OCI-LY7 (cell line): ENCODE measurements at places on chromosomes 12 and 14.

- no peak for DNase-seq
Observed at GRCh38 chr14:32329146-32329545, at the start of gene AKAP6. AKAP6 (plus strand) TSS chr14:32329298; CDS start chr14:32433494, 104,196 bp downstream.

DNA sequence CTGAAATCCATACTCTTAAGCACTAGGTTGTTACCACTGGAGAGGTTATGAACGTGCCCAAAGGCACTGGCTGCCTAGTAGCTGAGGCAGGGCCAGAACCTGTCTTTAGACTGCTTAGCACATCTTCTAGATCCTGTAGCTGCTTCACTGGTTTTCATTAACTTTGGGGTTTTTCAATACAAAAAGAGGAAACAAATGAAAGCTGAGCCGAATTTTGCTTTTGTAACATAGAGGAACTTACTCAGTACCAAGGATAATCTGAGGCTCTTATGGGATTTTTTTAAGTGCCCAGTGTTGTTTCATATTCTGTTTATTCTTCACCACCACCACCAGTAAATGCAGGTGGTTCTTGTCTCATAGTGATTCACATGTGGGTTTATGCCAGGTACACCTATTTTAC, 396.1 kb downstream of the RAD51B start:
- peak; percentile 7 for DNase-seq

DNA sequence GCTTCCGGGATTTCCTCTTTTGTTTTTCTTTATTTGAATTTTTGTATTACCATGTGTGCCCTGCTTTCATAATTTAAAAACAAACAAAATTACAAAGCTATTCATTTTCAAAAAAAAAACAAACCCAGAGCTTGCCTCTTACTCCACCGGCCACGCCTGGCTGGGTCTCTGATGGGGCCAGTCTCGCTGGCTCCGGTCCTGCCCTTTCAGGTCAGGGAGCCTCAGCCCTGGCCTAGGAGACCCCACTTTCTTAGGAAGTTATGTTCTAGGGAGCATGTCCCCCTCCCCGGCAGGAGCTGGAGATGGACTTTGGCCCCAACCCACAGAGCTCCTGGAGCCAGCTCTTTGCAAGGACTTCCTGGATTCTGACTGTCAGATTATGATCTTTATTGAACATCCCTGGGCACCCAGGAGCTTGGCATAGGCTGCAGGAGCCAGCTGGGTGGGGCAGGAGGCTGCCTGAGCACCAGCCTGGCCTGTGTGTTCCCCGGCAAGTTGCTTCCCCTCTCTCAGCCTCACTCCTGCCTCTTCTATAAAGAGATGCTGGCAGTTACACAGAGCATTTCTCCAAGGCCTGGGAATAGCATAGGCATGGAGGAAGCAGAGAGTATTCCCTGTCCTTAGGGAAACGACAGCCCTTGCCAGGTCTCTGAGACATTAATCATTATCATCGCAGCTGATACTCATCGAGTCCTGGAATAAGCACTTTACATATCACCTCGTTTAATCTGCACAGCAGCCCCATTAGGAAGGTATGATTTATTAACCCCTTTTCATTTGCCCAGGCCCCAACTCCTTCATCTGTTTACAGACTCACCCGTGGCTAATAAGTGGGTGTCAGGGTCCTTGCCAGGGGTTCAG, 3.5 kb downstream of the DEGS2 start:
- no peak for DNase-seq

DNA sequence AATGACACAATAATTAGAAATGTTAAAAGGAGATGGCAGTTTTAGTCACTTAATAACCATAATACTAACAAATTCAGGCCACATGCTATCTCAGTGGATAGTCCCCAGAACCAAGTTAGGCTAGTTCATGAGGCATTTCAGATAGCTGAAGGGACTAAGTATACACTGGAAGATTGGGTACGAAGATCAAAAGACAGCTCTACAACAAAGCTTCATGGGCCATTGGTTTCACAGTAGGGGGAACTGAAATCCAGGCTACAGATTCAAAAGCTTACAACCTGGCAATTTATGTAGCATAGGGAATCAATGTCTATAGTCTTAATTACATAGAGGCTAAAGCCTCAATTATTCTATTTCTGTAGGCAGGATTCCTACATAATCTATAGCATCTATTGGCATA, 343.0 kb downstream of the RGS6 start:
- DNase-seq: no peak

DNA sequence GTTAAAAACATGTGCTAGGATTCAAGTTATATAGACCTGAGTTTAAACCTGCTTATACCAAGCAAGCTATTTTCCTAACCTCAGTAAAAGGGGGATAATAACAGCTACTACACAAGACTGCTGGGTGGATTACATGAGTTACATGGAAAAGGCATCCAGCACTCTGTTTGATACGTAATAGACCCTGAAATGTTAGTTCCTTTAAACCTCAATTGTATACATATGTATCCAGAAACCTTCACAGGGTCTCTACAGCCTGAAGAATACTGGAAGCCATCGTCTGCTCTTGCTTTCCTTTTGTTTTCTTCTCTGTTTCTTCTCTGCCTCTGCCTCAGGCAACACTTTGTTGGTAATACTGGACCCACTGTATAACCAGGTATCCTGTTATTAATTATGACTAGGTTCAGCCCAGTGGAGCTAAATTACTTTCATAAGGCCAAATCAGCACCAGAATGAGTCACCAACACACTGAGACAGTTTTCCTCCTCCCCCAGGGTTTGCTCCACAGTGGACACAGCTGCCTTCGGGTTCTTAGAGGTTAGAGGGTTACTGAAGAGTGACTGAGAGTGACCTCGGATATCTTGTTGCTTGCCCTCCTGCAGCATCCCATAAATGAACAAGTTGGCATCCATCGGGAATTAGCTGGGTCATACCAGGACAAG, 127.1 kb downstream of the CAPZA3 start:
- DNase-seq: no peak

GRCh38 chr12:105329926-105330282, 587 bp upstream of the C12orf75 start:
- no peak for DNase-seq

DNA sequence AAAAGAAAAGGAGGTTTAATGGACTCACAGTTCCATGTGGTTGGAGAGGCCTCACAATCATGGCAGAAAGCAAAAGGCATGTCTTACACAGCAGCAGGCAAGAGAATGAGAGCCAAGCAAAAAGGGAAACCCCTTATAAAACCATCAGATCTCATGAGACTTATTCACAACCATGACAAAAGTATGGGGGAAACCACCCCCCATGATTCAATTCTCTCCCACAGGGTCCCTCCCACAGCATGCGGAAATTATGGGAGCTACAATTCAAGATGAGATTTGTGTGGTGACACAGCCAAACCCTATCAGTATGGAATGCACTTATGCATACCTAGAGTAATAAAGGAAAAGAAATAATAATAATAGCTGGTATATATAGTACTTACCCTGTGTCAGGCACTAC, 4.5 kb upstream of the GLIPR1 start:
- DNase-seq: no peak

DNA sequence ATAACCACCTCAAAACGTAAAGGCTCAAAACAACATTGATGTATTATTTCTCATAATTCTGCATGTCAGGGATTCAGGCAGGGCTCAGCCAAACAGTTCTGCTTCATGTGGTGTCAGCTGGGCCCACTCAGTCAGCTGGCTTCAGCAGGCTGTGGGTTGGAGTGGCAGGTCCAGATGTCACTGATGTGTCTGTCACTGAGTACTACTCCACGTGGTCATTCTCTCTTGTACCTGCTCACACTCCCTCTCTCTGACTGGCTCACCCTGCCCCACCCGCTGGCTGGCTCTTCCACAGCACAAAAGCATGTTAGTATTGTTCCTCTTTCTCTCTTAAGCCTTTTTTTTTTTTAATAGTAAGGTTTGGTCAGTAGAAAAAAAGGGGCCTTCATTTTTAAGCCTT, 182.4 kb downstream of the DICER1 start:
- no peak for DNase-seq

GRCh38 chr12:79217306-79217705, 352.7 kb downstream of the SYT1 start:
- no peak for DNase-seq

DNA sequence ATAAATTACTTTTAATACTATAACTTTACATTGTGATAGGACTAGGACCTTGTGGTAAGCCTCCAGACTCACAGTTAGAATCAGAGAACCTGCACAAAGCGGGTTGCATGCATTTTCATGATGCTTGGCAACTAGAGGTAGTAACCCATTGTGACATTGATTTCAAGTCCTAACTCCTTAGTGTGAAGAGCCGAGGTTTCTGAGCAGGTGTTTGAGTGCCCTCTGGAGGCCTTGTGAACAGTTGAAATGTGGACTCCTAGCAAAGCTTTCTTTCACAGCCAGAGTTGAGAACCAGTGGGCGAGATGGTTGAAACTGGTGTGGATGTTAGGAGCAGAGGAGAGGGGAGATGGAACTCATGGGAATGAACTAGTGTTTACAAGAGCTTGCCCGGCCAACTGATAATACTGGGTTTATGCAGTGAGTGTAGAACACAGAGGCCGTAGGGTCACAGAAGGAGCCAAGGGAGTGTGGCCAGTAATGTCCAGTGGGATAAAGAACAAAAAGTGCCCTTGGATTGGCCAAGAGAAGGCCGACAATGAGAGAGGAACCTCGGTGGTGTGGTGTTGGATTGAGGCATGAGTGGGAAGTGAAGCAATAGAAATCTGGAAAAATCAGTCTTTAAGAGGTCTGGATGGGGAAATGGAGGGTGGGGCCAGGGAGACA, 10.9 kb downstream of the ZNF664 start:
- DNase-seq: peak; percentile 76

DNA sequence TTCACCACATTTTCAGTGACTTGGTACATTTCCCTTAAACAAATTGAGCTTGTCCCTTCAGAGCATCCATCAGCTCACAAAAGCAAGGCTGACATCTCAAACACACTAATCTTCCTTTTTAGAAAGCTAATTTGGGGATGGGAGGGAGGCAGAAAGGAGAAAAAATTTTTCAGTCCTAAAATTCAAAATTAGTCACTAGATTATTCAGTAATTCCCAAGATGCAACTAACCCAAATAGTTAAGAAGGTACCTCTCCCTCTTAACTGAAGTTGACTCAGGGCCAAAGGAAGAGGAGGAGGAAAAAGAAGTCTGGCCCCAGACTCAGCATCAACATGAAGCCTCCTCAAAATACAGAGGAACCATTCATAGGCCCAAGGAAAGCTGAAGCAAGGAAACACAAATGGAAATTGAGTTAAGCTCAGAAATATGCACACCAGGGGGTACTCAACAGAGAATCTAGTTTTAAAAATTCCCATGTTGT, 21.7 kb downstream of the CBX5 start:
- DNase-seq: no peak

DNA sequence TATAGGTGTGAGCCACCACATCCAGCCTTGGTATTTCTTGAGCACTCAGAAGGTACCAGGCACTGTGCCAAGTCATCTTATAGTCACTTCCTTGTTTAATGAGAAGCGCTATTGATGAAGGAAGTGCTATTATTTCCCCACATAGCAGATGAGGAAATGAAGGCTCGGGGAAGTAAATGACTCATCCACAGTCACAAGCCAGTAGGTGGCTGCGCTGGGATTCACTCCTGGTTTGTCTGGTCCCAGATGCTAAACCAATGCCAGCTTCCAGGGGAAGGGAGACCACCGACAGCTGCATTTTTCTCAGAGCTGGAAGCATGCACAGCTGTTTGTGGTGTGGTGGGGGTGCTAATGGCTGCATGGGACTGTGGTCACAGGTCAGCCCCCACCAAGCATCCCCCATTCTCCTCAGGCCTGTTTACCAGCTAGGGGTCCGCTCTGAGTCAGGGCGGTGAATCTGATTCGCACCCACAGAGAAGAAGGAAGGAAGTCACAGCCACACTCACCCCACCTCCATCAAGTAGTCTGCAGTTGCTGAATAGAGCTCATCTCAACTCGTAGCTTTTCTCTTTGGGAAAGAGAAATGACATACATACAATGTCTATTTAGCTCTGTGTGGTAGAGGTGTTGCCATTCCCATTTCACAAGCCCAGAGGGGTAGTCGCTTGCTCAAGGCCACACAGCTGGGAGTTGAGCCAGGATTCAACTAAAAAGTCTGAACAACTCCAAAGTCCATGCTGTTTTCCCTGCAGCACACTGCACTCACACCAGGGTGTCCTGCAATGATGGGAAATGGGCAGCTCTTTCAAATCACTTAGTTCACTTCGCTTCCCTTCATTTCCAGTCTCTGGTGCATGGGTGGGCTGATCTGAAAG, 6.3 kb upstream of the LTBP2 start:
- DNase-seq: peak; percentile 53

GRCh38 chr12:118377884-118378470, 1.6 kb downstream of the SUDS3 start:
- DNase-seq: peak; percentile 68

GRCh38 chr12:1277905-1278304, 286.9 kb downstream of the ERC1 start:
- peak; percentile 11 for DNase-seq

DNA sequence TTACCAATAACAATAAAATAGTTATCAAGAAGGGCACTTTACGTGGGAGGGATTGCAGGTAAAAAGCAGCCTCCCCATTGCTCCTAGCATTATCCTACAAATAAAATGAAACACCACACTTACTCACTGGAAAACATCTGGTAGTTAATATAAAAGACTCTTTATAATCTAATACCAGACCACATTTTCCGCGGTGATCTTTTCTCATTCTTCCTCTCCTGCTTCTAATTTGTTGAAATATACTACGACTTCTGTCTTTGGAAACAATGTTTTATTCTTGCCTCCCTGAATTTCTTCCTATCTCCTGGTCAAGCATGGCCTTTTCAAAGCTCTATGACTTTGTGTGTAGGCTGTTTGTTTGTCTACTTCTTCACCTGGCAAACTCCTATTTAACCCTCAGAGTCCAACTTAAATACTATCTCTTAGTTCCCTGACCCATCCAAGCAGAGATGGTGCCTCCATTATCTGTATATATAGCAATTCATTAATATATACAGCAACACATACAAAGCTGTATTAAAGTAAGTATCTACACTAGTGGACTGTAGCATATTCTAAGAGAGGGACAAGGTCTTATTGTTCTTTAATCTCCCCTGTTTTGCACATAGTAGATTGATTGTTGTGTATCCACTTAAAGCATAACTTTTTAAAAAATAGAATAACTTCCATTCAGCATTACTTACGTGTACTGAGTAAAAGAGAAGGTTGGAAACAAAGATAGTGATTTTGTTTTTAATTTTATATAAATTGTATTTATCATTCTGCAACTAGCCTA, 228.3 kb downstream of the CEP128 start:
- no peak for DNase-seq

- DNase-seq: no peak
Observed at GRCh38 chr14:92495027-92495426, 18.6 kb upstream of the RIN3 start.

- DNase-seq: no peak
Observed at GRCh38 chr14:79749065-79749464, 462.2 kb downstream of the DIO2 start.

DNA sequence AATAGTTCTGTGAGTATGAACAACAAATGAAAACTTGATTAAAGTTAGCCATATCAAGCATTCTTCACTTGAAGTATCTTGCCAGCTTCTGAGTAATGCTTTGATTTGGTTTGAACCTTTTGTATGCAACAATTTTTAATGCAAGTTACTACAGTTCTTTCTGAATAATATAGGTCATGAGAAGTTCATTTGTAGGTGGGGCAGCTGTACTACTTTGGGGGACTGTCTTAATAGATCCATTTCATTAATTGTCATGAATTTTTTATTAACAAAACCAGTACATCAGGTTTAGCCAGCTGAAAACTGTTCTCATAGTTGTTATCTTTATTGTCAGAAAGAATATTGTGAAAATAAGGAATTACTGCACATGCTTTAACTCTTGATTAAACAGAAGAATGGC, 142.7 kb downstream of the FOXA1 start:
- no peak for DNase-seq

GRCh38 chr12:108833355-108833733, 24.0 kb downstream of the SSH1 start:
- no peak for DNase-seq
